ENCODE measurements at places on chromosomes 7 and 10.

- DNase-seq, result no peak
Observed at GRCh38 chr7:69047151-69047754, 551.0 kb upstream of the AUTS2 start.

- no peak for DNase-seq
Observed at GRCh38 chr10:27607591-27607990, 103.5 kb downstream of the RAB18 start.

GRCh38 chr7:74475243-74475986 lies 21.7 kb downstream of the GTF2IRD1 start:
- no peak for DNase-seq

- no peak for DNase-seq
Observed at GRCh38 chr10:3660753-3661152, 124.3 kb downstream of the KLF6 start.

GRCh38 chr10:62818426-62819011 lies 2.4 kb upstream of the EGR2 start:
- peak; percentile 26 for DNase-seq

- no peak for DNase-seq
Observed at GRCh38 chr7:4861673-4862072, at the start of gene PAPOLB. Gene PAPOLB (minus strand): TSS chr7:4862030. CDS start chr7:4861810, 220 bp downstream.
